Astrocyte of the cerebellum (primary cell): ENCODE measurements at places on chromosomes 5 and 9.

DNA sequence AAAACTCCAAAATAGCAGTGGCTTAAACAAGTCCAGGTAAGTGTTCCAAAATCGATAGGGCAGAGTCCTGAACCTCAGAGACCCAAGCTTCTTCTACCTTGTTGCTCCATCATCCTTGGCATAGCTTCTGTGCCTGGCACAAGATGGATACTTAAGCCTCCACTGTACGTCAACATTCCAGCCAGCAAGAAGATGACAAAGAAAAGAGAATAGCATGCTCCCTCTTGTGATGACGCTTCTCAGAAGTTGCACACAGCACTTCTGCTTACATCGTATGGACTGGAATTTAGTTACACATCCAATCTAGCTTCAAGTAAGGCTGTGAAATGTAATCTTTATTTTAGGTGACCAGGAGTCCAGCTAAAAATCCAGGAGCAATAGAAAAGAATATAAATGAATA, 227.4 kb downstream of the ESM1 start:
- no peak for DNase-seq

- DNase-seq, result peak; percentile 42
These were observed 31.8 kb upstream of the ORM1 start for GRCh38 chr9:114291064-114291474.

DNA sequence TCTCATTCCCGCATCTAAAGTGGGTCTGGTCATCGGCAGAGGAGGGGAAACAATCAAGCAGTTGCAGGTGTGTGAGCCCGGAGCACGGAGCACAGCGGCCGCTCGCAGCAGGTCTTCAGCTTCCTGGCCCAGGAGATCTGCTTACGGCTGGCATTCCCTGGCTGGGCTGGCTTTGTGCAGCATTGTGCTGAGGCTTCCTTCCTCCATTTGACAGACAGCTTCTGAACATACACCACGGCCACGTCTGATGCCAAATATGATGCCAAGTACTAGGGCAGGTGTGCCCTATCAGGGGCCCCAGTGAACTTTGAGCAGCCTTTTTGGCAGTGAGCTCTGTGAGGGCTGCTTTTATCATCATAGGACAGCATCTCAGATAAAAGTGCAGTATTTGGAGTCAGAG, 37.1 kb downstream of the FUBP3 start:
- no peak for DNase-seq

- no peak for DNase-seq
These were observed 2.0 kb upstream of the ANP32B start for GRCh38 chr9:97980918-97981845.

DNA sequence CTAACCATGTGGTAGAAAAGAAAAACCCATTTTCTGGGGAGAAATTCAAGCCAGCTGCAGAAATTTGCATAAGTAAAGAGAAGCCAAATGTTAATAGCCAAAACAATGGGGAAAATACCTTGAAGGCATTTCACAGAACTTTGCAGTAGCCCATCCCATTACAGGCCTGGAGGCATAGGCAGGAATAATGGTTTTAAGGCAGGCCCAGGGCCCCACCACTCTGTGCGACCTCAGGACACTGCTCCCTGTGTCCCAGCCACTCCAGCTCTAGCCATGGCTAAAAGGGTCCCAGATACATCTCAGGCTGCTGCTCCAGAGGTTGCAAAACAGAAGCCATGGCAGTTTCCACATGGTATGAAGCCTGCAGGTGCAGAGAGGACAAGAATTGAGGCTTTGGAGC, 253.3 kb downstream of the CTNND2 start:
- DNase-seq, result no peak

DNA sequence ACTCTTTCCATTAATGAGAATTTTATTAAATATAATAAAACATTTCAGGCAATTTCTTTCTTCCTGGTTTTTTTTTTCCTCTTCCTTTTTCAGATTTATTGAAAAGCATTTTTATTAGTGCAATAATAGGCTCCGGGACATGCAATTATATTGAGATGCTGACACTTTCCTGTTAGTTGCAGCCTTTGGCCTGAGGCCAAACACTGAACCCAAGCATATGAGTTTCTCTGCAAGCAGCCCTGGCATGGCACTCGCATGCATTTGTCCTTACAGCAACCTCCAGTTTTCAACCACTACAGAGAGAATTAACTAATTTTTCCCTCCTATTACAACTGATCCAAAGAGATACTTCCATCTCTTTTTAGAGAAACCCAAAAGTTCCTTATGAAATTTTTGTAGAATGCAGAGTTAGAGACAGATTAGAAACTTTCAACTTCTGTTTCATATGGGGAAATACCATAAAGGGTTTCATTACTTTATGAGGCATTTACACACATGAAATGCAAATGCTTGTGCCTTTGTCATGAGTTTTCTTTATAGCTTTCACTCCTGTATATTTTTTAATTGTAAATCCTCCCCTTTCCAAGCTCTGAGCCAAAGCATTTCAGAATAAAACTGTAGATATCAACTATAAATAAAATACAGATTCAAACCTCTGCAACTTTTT, 183.0 kb downstream of the CETN3 start:
- DNase-seq, result no peak

GRCh38 chr9:136045595-136046553, 49.2 kb downstream of the NACC2 start:
- no peak for DNase-seq

GRCh38 chr9:71716138-71716909, 52.0 kb downstream of the CEMIP2 start:
- DNase-seq, result no peak

DNA sequence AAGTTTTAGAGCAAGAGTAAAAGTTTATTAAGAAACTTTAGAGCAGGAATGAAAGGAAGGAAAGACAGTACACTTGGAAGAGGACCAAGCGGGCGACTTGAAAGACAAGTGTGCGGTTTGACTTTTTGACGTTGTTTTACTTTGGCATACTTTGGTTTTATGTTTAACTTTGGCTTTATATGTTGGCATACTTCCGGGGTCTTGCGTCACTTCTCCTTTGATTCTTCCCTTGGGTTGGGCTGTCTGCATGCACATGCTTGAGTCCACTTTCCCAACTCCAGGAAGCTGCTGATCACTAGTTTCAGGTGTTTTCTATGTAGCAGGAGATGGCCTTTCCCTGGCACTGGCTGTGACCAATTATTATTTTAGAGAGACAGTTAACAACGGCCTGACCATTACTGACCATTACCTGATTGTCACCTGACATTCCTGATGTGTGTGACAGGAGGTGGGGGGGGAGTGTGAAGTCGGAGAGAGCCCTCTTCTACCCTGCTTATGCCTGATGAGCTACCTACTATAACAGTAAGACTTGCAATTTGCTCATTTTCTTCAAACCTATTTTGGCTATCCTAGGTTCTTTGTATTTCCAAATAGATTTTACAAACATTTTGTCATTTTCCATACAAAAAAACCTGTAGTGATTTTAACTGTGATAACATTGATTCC, 45.5 kb downstream of the TNFSF8 start:
- DNase-seq, result no peak

DNA sequence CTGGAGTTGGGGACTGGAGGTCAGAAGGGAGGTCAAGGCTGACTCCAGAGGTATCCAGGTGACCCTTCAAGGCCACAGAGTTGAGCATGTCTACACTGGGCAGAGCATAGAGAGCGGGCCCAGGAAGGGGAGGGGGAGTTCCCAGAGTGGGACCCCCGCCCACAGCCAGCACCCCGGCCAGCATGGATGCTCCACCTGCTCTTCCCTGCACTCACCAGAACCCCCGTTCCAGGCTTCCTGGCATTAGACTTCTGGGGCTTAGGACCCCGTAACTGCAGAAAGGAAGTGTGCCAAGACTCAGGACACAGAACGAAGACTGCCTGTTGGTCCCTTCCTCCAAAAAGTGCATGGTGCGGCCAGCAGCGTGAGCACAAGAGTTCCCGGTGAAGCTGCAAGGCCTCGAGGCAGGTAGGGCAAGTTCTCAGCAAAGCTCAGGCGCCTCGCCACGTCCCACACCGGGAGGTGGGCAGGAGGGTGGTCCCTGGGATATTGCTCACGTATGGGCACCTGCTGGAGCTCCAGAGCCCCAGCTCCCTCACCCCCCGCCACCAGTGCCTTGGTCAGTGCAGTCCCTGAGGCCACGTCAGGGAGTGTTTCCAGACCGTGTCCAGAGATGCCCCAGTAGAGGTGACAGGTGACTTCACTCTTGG, 13.8 kb downstream of the ABO start:
- no peak for DNase-seq

GRCh38 chr5:151026679-151027078, 6.3 kb downstream of the GPX3 start:
- no peak for DNase-seq

- DNase-seq, result no peak
These were observed 42.0 kb downstream of the CRB2 start for GRCh38 chr9:123397975-123398374.

- no peak for DNase-seq
These were observed 48.8 kb upstream of the JAK2 start for GRCh38 chr9:4936277-4936676.

GRCh38 chr9:72882117-72882775, 70.6 kb downstream of the ALDH1A1 start:
- no peak for DNase-seq

- DNase-seq, result no peak
These were observed 271.3 kb downstream of the ZSWIM6 start for GRCh38 chr5:61603211-61603908.

DNA sequence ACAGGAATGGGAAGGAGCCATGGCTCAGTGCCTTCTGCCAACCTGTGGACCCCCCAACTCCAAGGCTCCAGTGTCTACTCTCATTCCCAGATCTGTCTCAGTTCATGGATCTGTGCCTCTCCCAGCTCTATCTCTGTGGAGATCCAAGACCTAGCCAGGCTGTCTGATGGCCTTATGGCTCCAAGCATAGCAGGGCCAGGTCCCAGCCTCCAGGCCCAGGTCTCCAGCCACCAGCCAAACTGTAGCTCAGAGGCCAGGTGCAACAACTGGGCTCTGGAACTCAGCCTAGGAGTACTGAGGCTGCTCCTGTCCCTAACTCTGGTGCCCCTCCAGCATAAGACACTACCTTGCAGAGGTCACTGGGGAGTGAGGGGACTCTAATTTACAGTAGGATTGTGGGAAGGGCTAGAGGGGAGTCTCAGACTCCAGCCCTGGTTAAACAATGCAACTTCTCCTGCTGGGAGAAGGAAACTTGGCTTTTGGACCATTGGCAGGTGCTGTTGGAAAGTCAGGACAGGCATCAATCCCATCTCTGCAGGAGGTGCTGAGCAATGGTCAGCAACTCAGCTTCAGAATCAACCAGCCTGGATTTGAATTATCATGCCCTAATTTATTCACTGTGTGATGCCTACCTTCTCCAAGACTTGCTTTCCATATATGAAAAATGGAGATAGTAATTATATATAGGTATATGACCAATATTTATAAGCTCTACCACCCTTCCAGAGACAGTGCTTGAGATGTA, 63.0 kb downstream of the PCDH1 start:
- DNase-seq, result no peak
